ENCODE measurements at places on chromosomes 5 and 9.
A peak's percentile ranks its signal among the peaks of the same experiment; 100 is the strongest.

DNA sequence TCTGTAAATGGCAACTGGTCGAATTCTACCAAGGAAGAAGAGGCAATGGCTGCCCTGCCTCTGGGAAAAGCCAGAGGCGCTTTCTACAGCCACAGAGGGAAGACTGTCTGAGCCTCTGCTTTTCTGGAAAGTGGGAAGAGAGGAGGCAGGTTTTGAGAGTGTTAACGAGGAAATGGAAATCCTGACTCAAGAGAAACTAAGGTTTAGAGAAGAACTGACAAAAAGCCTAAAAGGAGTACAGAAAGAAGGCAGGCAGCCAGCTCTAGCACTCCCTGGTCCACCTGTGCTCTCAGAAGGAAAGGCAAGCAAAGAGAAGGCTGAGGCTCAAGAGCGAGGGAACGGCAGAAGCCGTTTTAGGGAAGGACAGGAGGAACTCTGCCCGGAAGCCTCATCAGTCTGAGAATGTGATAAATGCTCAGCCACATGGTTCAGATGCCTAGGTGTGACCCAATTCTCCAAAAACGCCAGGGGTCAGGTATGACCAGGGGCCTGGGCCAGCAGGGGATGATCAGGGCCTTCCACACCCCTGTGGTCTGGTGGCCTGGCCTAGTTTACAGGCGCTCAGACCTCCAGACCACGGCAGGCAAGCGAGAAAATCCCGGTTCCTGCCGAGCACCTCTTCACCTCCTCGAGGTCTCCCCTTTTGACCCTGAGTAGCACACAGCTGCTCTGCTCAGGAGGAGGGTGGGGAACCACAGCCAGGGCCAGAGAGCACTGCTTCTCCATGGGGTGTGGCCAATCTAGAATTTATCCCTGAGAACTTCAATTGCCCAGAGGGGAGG is 79.9 kb upstream of the FBXW11 start:
- no peak for ATAC-seq

GRCh38 chr9:91159664-91160121 is 202.0 kb downstream of the AUH start:
- no peak for ATAC-seq

GRCh38 chr5:120545007-120545406 is 80.9 kb downstream of the PRR16 start:
- ATAC-seq, result peak; percentile 92

DNA sequence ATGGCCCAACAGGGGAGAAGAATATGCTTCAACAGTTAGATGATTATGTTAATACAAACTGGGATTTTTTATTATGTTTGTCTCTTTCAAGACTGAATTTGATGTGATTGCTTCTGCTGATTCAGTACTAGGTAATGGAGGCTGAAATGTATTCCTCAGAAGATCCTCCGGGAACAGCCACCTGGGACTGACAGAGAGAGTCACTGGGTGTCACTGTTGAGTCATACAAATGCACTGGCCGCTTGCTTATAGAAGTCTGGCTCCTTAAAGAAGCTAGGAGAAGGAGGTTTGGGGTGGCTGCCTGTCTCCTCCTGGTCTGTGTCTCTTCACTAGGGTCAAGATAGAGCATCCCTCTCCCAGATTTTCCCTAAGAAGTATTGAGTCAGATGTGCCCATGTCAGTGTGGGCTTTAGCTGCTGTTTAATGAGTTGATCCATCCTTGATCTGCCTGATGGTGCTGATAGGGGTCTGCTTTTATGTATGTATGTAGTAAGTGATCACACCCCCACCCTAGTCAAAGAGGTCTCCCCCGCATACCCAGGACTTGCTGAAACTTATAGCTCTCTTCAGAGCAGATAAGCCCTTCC is 773.4 kb downstream of the BRINP1 start:
- no peak for ATAC-seq

Data from SK-N-SH treated with all-trans-retinoic acid at 6 μM for 48 hours (cell line).